ENCODE measurements at places on chromosomes 6 and 20.
A peak's percentile ranks its signal among the peaks of the same experiment; 100 is the strongest.

- no peak overlapping the region for H3K27ac ChIP-seq
- no peaks in the 10 kb centered on the region for H3K36me3 ChIP-seq
- no peaks in the 10 kb centered on the region for H3K4me1 ChIP-seq
- no peak overlapping the region for H3K4me3 ChIP-seq
These were observed 61.0 kb downstream of the PXDC1 start for GRCh38 chr6:3690506-3690905.

DNA sequence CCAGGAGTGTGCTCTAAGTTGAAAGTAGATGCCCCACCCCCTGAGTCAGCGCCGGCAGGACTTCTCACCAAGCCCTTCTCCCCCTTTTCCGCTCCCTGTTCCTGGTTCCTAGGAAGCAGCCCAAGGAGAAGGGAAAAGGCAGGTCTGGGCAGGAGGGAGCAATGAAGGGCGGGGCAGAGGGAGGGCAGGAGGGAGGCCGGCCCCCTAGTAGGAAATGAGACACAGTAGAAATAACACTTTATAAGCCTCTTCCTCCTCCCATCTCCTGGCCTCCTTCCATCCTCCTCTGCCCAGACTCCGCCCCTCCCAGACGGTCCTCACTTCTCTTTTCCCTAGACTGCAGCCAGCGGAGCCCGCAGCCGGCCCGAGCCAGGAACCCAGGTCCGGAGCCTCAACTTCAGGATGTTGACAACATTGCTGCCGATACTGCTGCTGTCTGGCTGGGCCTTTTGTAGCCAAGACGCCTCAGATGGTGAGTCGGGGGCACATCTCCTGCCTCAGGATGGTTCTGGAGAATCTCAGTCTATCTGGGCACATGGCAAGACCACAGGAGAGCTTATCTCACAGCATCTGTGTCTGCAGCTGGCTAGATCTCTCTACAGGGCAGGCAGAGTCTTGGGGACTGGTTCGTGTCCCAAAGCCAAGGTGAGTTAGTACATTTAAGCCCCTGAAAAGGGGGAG, at the start of gene PROCR:
Gene PROCR, plus strand, starts transcription at position 320 of the 681 bp plus-strand sequence. Its CDS starts 83 bp downstream, at position 403.
- H3K27me3 ChIP-seq, result no peaks in the 10 kb centered on the region
- peak; percentile 74 for DNase-seq

- no peaks in the 10 kb centered on the region for H3K27me3 ChIP-seq
- peak overlapping the region; percentile 96 for H3K27ac ChIP-seq
- no peaks in the 10 kb centered on the region for H3K36me3 ChIP-seq
These were observed 420 bp upstream of the BTN2A1 start for GRCh38 chr6:26457264-26457805.

GRCh38 chr6:128095362-128095761, 194.5 kb upstream of the THEMIS start:
- no peaks in the 10 kb centered on the region for H3K4me1 ChIP-seq
- no peaks in the 10 kb centered on the region for H3K27me3 ChIP-seq
- no peak overlapping the region for H3K27ac ChIP-seq
- no peak overlapping the region for H3K4me3 ChIP-seq
- DNase-seq, result no peak
- no peaks in the 10 kb centered on the region for H3K36me3 ChIP-seq
